ENCODE measurements at places on chromosomes 1 and 21. TPM values are rescaled to one million over a fixed set of nuclear protein-coding genes. Genes with fewer than 3 reads are reported as not detected.

GRCh38 chr1:181112071-181112929, 23.8 kb downstream of the IER5 start:
- no peak overlapping the region for H3K4me3 ChIP-seq
- H3K36me3 ChIP-seq = peaks cover 5% of the 10 kb centered on the region
- peaks cover 9% of the 10 kb centered on the region for H3K27me3 ChIP-seq
- H3K4me1 ChIP-seq = peaks cover 27% of the 10 kb centered on the region

Gene OR6K3
- total RNA-seq = not detected

GRCh38 chr21:44534688-44535087, 5.3 kb downstream of the KRTAP10-1 start:
- DNase-seq = no peak
- H3K27me3 ChIP-seq = peaks cover 4% of the 10 kb centered on the region
- H3K4me1 ChIP-seq = peaks cover 8% of the 10 kb centered on the region
- no peak overlapping the region for H3K27ac ChIP-seq
- no peak overlapping the region for H3K4me3 ChIP-seq

DNA sequence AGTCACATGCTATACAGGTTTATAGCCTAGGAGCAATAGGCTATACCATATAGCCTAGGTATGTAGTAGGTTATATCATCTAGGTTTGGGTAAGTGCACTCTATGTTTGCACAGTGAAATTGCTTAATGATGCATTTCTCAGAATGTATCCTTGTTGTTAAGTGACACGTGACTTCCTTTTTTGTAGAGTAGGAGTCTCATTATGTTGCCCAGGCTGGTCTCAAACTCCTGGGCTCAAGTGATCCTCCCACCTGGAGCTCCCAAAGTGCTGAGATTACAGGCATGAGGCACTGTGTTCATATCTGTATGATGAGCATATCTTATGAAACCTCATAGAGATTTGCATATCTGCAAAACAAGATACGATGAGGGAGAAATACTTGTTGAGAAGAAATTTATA, 13.8 kb upstream of the ABCB10 start:
- no peaks in the 10 kb centered on the region for H3K27me3 ChIP-seq
- H3K4me1 ChIP-seq = peaks cover 3% of the 10 kb centered on the region
- no peak overlapping the region for H3K4me3 ChIP-seq
- no peaks in the 10 kb centered on the region for H3K36me3 ChIP-seq
